ENCODE measurements at places on chromosomes 1 and 21. TPM values are rescaled to one million over a fixed set of nuclear protein-coding genes. Genes with fewer than 3 reads are reported as not detected.

Gene PEF1
- total RNA-seq: 47.7 TPM

Gene TTC39A
- not detected for total RNA-seq

Gene TRNP1
- 113 TPM for total RNA-seq

Gene GIPC2
- 0.12 TPM for total RNA-seq

Gene IPP
- total RNA-seq: 10.5 TPM

Gene ETV3L
- total RNA-seq: not detected

Gene HRNR
- total RNA-seq: not detected

Gene AGMAT
- total RNA-seq: 0.39 TPM

Gene FCN3
- total RNA-seq: 0.29 TPM

Gene OR2M7
- total RNA-seq: not detected

Gene AMY1A
- total RNA-seq: not detected

Gene TMED5
- 66.9 TPM for total RNA-seq

Gene LCE1E
- total RNA-seq: not detected

Gene DYRK3
- total RNA-seq: 9.9 TPM

Gene SHE
- 0.83 TPM for total RNA-seq

Data from cardiac ventricle fibroblast (primary cell).